ENCODE measurements at places on chromosomes 4 and X.

GRCh38 chrX:140343226-140343868 is 161.5 kb downstream of the SOX3 start:
- DNase-seq: no peak

- DNase-seq: no peak
Measured at GRCh38 chr4:186887291-186887700, 163.6 kb upstream of the FAT1 start.

GRCh38 chr4:95701500-95702170 is 138.3 kb upstream of the PDHA2 start:
- DNase-seq: no peak

- DNase-seq: no peak
Measured at GRCh38 chr4:147954850-147955249, 223.0 kb downstream of the ARHGAP10 start.

GRCh38 chrX:52363247-52363883 is 5.5 kb upstream of the XAGE2 start:
- DNase-seq: no peak

DNA sequence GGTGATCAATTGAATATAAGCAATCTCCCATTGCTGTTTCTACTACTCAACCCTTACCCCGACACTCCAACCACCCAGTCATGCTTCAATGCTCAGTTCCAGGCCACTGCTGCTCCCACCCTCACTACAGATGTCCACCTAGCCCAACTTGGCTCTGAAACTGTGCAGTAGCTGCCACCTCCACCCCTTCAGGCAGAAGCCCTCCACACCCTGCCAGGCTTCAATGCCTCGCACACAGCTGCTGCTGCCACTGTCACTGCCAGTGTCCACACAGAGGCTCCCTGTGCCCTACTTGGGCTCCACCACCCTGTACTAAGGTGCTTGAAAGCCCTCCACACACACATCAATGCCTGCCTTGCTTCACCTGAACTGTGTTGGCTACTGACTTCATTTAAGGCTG is 34.6 kb downstream of the LAMTOR3 start:
- no peak for DNase-seq

- DNase-seq: no peak
Measured at GRCh38 chrX:15988661-15989603, 134.3 kb upstream of the AP1S2 start.
